AG09319 (cell line): ENCODE measurements at places on chromosomes 12 and 14.

DNA sequence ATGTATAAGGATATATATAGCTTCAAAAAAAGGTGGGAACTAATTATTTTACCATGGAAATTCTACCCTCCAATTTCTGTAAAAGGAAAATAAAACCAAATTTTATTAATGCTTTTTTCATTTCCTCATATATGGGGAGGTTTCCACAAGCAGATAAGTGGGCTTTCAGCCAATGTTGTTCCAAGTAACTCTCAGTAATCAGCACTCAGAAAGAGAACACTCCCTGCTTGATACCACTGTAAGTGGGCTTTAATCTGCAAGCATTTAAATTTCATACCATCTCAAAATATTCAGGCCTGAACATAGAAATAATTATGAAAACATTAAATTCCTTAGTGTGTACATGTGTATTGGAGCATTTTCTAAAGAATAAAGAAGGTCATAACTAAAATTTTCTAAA lies 827.6 kb downstream of the C12orf50 start:
- DNase-seq, result no peak

DNA sequence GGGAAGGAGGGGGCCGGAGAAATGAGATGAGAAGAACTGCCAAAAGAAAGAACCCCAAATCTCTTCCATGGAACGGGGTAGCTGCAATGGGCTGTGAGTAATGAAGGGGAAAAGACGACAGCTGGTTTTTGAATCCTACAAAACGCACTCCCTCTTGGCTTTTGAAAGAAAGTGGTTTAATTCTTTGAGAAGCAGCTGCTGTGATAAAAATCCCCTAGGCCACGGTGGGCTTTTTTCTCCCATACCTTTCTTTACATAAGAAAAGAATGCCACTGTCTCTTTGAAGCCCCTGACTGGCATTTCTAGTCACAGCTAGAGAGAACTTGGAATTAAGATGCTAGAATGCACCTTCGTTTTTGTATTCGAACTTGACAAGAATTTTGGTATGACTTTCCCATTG lies 486.1 kb downstream of the GLT1D1 start:
- DNase-seq, result no peak

DNA sequence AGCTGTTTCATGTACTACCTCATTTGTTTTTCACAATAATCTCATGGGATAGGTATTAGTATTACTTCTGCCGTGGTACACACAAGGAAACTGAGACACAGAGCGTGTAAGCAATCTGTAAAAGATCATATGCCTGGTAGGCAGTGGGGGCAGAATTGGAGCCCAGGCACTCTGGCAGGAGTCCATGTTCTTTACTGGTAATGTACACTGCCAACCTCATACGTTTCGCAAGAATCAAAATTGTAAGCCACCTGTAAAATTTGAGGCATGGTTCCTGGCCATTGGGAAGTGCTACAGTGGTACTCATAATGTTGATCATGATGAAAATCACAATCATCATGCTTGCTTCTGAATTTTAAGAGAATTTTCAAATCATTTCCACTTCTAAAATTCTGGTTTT lies 40.7 kb downstream of the TMTC1 start:
- no peak for DNase-seq

- no peak for DNase-seq
These were observed 46.9 kb upstream of the CAND1 start for GRCh38 chr12:67222302-67222701.

- DNase-seq, result no peak
These were observed 26.7 kb downstream of the SLC25A29 start for GRCh38 chr14:100279563-100279962.

DNA sequence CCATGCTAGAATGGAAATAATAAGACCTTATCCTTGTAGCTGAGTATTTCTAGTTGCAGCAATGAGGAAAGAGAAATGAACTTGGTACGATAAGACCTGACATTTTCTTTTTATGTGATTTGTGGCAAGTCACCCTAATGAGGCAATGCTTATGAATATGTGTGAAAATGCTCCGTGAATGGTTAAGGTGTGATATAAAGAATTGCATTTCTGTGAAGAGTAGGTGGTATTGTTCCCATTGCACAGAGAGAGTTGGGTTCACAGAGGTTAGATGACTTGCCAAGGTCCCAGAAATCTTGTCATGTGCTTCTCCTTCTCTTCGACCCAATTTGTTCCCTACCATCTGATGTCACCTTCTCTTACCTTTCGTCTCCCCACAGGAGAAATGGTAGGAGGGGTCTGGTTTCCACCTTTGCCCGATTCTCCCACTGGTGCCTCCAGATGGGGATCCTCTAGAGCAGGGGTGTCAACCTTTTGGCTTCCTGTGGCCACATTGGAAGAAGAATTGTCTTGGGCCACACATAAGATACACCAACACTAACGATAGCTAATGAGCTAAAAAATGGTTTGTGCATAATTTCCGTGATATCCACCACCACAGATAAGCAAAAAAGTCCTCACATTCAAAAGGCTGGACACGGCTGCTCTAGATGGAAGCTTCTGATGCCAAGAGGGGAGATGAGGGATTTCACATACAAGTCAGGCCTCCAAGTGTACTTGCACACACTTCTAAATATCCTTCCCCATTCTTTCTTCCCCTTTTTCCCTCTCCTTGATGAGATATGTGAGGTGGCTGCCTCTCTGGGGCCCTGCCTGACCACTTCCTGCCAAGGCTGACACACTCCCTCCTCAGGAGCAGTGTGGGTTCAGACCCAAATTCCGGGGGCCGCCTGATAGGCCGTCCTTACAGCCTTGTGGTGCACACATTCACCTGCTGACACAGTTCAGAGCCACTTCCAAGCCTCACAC lies 96.1 kb downstream of the PLXNC1 start:
- no peak for DNase-seq

DNA sequence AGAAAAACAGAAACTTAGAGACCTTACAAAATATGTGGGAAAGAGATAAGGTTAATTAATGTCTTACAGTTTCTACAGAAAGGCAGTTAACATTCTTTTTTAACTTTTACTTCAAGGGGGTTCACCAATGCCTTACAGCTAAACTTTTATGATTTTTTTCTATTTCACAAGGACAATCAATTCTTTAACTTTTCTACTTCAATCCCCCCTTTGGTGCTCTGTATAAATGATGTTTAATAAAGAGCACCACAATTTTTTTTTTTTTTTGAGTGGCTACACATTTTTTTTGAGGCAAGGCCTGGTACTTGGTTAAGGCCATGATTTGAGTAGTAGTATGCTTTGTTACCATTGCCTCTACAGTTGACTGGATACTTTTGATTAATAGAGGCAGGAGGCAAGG lies 279.6 kb downstream of the PRKD1 start:
- DNase-seq, result no peak
